Esophagus squamous epithelium (tissue), 5 donors: ENCODE measurements at places on chromosomes 7 and 10.

- DNase-seq: no peak
Measured at GRCh38 chr10:132878091-132878729, 64.2 kb downstream of the CFAP46 start.

DNA sequence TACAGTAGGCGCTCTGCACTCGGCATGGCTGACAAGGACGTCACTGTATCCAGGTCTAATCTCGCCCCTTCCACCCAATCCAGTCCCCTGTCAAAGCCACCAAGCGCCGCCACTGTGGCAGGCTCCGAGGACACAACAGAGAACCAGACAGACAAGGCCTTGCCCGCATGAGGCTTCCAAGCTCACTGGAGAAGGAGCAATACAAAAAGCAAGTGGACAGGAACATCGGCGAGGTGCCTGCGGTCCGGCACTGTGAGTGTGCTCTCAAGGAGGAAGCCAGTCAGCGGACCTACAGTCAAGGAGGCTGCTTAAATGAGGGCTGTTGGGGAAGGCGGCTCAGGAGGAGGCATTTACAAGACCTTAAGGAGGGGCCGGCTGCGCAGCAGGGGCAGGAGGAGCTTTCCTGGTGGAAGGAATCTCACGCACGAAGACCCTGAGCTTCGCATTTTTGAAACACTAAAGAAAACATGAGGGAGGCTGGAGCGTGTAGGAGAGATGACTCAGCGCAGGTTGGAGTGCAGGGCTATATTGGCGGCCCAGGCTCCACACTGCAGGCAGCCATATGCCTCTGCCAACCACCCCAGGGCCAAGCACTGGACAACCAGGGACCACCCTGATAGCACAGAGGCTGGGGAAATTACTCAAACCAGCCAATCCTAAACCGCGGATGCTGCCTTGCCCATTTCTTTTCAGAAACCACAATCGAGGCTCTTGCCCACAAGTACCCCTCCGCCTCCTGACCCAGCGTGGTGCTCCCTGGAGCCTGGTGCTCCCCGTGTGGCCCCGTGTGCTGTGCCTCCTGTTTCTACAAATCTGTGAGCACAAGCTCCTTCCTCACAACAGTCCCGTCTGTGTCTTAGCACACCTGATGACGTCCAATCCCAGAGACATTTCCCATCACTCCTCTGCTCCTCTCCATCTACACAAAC lies 28.9 kb downstream of the GNA12 start:
- DNase-seq: no peak

DNA sequence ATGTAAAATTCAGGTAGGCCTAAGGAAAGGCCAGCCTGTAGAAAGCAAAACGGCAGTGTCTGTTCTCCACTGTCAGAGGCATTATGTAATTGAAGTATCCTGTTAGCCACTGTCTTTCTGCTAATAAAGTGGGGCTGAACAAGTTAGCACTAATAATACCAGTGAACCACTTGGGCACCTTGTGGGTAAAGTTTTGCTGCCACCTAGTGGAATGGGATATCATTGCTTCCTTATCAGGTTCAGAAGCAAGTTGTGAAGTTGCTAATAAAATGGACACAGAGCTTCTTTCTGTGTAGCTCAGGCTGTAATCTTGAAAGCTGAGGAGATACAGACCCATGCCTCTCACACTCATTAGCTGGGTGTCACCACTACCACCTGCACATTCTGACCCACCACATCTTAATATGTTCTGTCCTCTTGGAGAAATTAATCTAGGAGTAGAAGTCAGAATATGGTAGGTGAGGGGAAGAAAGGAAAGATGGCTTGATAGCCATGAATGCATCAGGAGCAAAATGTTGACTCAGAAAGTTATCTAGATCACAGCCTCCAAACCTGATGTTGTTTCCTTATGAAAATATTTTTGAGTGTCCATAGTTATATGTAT lies 175.1 kb downstream of the SEPTIN7 start:
- DNase-seq: no peak

DNA sequence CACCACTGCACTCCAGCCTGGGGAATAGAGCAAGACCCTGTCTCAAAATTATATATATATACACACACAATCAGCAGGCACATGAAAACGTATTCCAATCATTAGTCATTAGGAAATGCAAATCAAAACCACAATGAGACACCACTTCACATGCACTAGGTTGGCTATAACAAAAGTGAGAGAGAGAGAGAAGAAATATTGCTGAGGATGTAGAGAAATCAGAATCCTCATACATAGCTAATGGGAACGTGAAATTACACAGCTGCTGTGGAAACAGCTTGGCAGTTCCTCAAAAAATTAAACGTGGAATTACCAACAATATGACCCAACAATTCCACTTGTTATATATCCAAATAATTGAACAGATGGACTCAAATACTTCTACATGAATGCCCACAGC lies 43.3 kb upstream of the CNNM1 start:
- no peak for DNase-seq

- no peak for DNase-seq
Measured at GRCh38 chr10:14163377-14164086, 167.2 kb downstream of the FRMD4A start.

- DNase-seq: no peak
Measured at GRCh38 chr10:14585287-14586193, 189.2 kb downstream of the FAM107B start.

GRCh38 chr7:5452937-5453540 lies 29.4 kb upstream of the TNRC18 start:
- DNase-seq: no peak
